Heart right ventricle (tissue), 16 donors: ENCODE measurements at places on chromosomes 3 and 15. TPM values are rescaled to one million over a fixed set of nuclear protein-coding genes. Genes with fewer than 3 reads are reported as not detected.
A peak's percentile ranks its signal among the peaks of the same experiment; 100 is the strongest.

DNA sequence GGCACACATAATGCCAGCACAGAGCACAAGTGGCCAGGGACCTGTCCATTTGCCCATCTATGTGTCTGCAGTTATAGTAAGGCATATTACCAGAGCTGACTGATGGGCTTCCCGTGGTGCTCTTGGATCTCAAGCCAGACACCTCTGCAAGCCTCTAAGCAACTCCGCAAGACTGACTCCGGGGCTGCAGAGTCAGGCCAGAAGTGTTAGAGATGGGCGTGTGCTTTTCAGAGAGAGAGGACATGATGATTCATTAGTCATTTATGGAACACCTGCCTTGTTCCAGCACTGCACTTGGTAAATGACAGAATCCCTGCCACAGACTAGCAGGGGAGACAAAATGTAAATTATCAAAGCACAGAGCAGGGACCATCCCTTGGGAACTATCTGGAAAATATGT, 559.0 kb downstream of the PDCD6IP start:
- no peak for DNase-seq

The CNTN6 gene
- not detected for total RNA-seq

The NMNAT3 gene
- 7.6 TPM for total RNA-seq

DNA sequence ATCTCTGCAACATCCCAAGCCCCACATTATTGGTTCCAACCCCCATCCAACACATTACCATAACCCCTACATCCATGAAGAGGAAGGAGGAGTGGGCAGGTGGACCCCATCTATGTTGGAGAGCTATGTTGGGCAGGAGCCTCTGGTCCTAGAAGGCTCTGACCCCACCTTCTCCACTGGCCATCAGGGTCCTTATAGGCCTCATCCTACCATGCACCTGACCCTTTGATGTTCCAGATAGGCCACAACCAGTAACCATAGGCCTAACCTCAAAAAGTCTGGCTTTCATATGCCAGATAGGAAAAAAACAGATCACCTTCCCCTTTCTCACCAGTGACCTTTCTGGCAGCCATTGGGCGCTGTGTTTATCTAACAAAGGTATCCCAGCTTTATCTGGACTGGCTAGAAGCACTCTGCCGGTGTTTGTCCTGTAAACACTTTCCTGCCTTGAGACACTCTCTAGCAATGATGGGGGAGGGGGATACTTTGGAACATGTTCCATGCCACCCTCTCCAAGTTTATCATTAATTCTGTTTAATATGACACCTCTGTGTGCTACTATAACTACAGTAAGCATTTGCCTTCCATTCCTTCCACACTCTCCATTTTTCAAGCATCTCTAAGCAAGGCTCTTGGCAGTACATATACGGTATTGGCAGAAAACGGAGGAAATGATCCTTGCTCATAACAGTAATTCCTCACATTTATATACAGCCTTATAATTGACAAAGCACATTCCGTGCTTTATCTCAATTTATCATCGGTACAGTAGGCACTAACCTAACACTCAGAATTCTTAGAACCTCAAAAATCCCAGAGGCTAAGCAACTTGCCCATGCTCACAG, 377.1 kb downstream of the VPS13C start:
- no peak for DNase-seq

The TRA2B gene
- 55.0 TPM for total RNA-seq

DNA sequence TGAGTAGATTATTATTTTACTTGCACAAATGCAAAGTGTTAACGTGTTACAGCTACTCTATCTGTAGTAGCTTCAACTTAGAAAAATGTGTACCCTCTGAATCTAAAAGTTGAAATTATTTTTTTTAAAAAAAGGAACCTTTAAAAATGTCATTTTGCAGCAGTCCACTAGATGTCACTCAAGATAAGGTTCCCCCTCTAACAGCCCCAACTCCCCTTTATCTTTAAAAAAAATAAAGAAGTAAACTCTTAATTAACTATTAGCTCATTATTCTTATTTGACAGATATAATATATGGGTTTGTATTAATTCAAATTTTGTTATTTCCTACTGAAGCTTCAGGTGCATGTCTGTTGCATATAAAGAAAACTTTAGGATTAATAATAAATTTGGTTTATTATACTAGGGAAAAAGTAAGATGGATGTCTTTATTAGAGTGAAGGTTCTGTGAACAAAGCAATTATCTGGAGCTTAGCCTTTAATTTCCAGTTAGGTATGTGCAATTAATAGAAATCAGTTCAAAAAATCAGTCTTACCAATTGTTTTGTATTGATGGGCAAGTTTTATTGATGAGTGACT, 288.5 kb downstream of the VGLL3 start:
- no peak for DNase-seq

The HIGD2B gene
- total RNA-seq: not detected

- DNase-seq: no peak
Measured at GRCh38 chr3:197038679-197039462, 9.3 kb upstream of the MELTF start.

The CSNK1G1 gene
- total RNA-seq: 6.1 TPM

DNA sequence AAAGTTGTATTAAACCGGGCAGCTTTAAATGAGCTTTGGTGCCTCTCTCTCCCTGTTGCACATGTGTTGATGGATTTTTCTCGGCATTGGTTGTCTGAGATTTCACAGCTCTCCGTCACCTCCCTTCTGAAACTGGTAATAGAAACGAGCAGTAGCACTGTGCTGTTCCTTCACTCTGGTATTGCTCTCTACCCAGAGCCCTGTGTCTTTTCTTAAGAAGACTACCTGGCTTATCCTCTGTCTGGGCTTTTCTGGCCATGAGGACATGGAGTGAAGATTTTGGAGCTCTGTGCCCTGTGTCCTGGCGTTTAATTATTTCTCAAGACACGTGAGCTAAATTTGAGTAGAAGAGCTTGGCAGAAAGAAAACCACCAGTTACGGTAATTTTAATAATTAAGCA, 209.6 kb upstream of the EIF1B start:
- no peak for DNase-seq

GRCh38 chr3:150090006-150090405, 119.3 kb upstream of the PFN2 start:
- DNase-seq: no peak

DNA sequence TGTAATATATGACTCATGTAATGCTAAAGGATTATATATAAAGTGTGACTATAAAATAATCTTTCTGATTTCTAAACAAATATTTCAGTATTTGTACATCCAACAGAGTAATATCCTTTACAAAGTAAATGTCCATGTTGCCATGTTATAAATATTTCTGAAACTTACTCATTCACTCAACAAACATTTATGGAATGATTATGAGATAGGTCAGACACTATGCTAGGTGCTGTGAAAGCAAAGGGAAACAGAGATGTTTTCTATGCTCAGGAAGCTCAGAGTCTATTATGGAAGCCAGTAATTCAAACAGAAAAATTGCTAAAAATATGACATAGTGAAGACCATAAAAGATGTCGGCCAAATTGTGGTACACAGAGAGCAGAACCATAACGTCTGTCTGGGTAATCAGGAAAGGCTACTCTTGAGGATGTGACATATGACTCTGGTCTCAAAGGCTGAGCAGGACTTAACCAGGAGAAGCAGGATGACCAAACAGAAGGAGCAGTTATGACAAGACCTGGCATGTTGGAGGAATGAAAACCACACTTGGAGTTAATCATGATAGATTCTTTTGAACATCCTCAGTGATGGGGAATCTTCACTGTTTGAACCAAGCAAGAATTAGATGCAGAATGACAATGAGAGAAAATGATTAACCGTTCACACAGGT, 39.0 kb upstream of the MYO5C start:
- DNase-seq: no peak

DNA sequence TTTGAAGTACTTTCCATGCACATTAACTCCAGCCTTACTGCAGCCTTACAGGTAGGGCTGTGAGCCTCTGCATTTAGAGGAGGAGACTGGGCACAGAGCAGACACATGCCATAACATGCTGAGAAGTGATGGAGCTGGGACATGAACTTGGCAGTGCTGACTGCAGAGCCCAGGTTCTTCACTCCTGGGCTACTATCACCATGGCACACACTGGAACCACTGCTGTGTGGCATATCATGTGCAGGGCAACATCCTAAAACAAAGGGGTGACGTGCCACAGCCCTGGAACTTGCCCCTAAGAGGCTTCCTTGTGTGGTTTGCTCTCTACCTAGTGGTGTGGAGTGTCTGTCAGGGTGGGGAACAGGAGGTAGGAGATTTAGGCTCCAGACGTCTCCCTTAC, 25.4 kb downstream of the EHD4 start:
- DNase-seq: no peak

The PEX5L gene
- total RNA-seq: 0.61 TPM

The NR2E3 gene
- total RNA-seq: not detected

DNA sequence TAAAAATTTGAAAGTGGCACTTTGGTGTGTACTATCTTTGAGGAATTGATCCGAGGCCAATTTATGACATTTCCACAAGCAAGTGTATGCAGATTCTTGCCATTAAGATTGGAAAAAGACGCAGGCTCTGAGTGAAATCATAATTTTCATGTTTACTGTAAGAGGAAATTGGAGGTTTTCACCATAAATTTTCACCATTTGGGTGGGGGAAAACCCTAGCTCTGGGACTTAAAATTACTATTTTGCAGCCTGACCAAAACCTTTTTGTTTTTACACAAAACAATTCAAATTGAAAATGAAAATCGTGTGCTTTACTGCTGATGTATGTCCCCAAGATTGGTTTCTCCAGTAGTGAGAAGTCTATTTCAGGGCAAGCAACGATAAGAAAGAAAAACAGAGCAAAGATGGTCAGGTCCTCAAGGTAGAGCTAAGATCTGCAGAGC, 282.6 kb downstream of the FOXP1 start:
- DNase-seq: no peak

DNA sequence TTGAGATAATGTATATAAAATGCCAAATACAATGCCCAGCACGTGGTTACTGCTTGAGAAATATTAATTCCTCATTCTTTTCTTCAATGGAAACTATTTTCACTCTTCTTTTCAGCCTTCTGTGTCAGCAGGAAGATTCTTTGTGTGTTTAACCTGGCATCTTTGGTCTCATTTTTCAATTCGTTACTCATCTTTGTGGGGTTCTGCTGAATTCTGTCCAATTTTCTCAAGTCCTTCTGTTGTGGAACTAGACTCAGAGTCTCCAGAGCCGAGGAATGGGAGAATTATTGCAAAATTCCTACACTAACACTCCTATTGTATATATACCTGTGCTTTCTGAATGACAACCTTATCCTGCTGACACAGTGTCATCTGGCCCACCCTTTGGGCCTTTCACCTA, 96.8 kb upstream of the RGMA start:
- DNase-seq: no peak

DNA sequence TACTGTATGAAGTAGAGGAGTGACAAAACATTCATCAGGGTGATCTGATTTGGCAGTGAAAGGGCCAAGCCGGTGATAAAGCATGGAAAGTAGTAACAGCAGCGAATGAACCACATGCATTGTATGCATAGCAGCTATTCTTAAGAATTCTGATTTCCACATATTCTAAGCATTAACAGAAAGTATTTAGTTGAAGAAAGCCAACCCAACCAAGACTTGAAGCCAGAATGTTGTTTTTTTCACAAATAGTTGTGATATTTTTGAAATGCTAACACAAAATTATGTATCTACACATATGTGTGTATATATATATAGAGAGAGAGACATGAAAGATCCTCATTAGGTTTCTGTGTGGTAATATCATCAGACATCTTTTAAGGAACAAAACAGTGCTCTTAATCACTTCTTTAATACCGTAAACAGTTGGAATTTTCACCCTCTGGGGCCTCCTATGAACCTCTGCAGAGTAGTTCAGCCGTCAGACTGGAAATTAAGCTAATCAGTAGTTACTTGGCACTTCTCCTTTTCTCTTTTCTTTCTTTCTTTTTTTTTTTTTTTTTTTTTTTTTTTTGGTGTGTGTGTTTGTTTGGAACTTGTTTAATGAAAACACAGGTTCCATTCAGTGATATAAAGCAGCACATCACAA, 139.6 kb downstream of the CMSS1 start:
- no peak for DNase-seq

- no peak for DNase-seq
Measured at GRCh38 chr15:101210466-101210865, 41.4 kb downstream of the CHSY1 start.

The PP2D1 gene
- total RNA-seq: not detected

GRCh38 chr15:92044203-92044909, 190.8 kb downstream of the SLCO3A1 start:
- no peak for DNase-seq

GRCh38 chr3:132730891-132731580, 8.8 kb upstream of the NPHP3 start:
- DNase-seq: peak; percentile 21

DNA sequence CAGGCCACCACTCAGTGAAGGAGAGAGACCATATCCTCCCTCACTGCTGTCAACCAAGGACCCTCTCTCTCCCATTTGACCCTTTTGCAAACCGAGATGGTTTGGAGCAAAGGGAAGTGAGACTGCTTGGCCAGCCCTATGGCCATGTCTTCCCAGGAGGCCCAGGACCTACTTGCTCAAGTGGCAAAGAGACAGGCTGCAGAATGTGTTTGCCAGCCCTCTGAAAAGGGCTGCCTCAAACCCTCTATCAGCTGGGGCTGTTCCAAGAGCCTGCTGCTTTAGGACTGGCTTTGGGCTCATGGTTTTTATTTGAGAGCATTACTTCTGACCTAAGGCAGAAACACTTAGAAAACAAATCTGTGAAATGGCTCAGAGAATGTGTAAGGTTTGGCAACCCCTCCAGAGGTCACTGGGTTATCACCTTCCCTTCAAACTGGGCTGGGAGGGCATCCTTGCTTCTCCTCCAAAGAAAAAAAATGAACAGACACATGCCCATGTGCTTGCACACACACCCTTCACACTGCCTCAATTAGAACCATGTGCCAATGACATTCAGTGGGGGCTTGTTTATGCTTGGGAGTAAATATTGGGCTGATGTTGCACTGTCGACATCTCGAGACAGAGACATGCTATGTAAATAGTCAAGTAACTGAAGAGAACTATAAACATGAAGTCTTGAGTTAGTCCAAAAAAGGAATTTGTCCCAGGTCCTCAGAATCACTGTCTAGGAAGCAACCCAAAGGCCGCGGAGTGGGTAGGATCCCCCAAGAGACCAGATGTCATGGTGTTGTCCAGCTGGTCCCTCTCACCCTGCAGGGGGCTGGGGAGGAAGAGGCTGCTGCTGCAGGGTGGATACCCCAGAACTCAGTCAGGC, 49.8 kb upstream of the CTDSPL start:
- DNase-seq: no peak

DNA sequence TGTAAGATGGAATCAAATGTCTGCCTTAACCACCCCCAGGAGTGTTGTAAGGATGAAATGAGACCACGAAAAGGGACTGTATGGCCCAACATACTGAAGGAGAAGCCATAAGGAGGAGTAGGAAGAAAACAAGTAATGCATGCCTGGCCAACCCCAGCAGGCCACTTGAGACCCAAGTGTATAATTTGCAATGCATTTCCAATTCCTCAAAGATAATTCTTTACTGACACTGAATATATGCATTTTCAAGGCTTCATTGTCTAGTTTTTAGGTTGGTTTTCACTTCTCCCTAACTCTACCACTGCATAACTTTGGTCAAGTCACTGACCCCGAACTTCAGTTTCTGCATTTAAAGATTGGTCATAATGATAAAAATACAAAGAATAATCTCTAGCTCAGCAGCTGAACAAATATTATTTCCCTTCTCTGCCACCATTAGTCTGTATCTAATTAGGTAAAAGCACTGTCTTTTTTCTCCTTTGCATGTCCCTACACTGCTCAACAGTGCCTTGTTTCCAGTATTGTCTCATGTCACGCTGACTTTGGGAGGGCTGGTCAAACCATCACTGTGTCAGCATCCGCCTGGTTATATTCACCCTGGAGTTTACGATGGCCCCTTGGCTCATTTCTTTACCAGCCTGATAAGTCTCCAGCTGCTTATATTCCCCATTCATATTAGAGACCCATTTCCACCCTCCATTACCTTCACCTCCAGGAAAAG, 378.6 kb downstream of the NTRK3 start:
- DNase-seq: no peak

The LDHAL6B gene
- total RNA-seq: not detected

The HCLS1 gene
- 14.2 TPM for total RNA-seq
